Melanocyte of skin (primary cell): ENCODE measurements at places on chromosomes 6 and 20. TPM values are rescaled to one million over a fixed set of nuclear protein-coding genes. Genes with fewer than 3 reads are reported as not detected.

Gene PRDM13
- not detected in 2 replicates for total RNA-seq

Gene HSP90AB1
- total RNA-seq: 1,328 and 1,568 TPM in 2 replicates

Gene ZNF512B
- 9.3 and 11.7 TPM in 2 replicates for total RNA-seq

Gene GJA1
- 8.3 and 43.3 TPM in 2 replicates for total RNA-seq
